Stimulated activated CD4-positive, alpha-beta T cell treated with anti-CD3 and anti-CD28 coated beads, TNF-alpha, amount 100 ng/mL, for 24 hours (primary cell): ENCODE measurements at places on chromosomes 7 and 10.

DNA sequence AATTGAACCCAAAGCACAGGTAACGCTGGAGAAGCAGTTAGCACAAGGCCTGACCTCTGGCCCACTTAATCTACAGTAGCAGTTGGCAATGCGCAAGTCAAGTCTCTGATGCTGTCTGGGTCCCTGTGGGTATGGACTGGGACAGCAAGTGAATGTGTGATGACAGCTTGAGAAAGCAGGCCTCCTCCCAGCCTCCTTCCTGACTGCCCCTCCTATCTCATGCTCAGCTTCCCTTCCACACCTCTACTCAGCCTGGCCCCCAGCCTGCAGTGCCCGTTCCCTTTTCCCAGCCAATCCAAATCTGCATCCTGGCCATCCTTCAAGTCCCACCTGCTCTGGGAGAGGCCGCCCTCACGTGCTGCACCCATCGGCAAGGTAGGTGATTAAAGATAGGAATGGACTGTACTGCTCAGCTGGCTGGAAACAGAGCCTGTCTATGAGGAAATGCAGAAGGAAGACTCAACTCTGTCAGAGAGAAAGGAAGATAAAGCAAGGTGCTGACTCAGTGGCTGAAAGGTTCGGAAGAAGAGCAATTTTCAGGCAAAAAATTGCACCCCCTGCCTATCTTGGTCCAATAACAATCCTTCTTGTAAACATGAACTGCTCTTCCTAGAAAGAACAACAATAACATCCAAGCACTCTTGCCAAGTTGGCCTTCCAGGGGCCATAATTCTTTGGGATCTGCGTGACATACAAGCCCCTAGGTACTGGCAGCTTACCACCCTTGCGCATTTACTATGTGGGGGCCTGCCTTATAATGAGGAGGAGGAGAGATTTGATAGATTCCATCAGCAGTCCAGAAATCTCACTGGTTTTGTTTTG lies 16.6 kb upstream of the FGFR2 start:
- DNase-seq = no peak

DNA sequence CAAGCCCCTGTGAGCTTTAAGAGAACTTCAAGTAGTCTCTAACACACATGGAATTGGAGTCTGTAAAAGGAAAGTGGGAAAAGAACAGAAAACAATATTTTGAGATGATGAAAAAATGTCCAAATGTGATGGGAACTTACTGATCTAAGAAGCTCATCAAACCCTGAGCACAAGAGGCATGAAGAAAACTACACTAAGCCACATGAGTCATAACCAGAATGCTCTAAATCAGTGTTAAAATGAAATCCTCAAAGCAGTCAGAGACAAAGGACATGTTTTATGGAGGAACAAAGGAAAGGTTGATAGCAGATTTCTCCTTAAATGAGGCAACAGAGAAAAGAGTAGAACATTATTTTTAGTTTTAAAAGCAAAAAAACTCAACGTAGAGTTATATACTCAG lies 37.2 kb downstream of the ZNF33A start:
- DNase-seq = no peak

GRCh38 chr7:130894146-130894908 lies 160.3 kb upstream of the KLF14 start:
- no peak for DNase-seq

DNA sequence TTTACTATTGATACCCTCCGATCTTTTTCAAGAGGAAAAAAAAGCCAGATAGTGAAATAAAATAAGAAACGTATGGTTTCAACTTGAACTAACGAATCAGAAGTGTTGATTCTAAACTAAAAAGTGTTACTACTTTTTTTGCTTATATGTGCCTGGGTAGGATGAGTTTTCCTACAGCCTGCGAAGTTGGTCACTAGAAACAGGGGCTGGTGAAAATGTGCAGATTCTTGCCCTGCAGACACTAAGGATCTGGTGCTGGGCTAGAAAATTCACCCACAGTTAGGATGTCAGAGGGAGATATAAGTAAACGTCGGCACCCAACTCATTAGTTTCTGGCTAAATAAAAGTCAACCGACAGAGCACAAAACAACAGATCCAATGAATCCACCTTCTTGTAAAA lies 298.7 kb upstream of the NFE2L3 start:
- no peak for DNase-seq

- no peak for DNase-seq
Measured at GRCh38 chr10:14658331-14659127, 116.2 kb downstream of the FAM107B start.

GRCh38 chr7:94444813-94445212 lies 50.1 kb downstream of the COL1A2 start:
- DNase-seq = no peak

DNA sequence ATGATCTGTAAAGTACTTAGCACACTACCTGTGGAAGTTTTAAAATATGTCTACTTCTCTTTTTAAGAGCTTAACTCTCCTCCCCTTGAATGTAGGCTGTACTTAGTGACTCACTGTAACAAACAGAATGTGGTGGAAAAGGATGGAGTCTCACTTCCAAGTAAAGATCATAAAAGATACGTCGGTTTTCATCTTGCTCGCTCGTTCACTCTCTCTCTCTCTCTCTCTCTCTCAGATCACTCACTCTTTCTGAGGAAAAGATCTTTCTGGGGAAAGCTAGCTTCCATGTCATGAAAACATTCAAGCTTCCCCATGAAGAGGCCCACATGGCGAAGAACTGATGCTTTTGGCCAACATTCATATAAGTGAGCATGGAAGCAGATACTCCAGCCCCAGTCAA lies 5.5 kb downstream of the CHUK start:
- no peak for DNase-seq
